ENCODE measurements at places on chromosomes 3 and 15. TPM values are rescaled to one million over a fixed set of nuclear protein-coding genes. Genes with fewer than 3 reads are reported as not detected.

GRCh38 chr3:107897471-107898061 is 193.3 kb downstream of the CD47 start:
- DNase-seq = no peak

- no peak for DNase-seq
Measured at GRCh38 chr3:24631481-24631880, 136.8 kb upstream of the THRB start.

- DNase-seq = no peak
Measured at GRCh38 chr3:133124511-133124910, 86.3 kb downstream of the TMEM108 start.

- DNase-seq = no peak
Measured at GRCh38 chr3:172209333-172210321, 170.2 kb downstream of the FNDC3B start.

DNA sequence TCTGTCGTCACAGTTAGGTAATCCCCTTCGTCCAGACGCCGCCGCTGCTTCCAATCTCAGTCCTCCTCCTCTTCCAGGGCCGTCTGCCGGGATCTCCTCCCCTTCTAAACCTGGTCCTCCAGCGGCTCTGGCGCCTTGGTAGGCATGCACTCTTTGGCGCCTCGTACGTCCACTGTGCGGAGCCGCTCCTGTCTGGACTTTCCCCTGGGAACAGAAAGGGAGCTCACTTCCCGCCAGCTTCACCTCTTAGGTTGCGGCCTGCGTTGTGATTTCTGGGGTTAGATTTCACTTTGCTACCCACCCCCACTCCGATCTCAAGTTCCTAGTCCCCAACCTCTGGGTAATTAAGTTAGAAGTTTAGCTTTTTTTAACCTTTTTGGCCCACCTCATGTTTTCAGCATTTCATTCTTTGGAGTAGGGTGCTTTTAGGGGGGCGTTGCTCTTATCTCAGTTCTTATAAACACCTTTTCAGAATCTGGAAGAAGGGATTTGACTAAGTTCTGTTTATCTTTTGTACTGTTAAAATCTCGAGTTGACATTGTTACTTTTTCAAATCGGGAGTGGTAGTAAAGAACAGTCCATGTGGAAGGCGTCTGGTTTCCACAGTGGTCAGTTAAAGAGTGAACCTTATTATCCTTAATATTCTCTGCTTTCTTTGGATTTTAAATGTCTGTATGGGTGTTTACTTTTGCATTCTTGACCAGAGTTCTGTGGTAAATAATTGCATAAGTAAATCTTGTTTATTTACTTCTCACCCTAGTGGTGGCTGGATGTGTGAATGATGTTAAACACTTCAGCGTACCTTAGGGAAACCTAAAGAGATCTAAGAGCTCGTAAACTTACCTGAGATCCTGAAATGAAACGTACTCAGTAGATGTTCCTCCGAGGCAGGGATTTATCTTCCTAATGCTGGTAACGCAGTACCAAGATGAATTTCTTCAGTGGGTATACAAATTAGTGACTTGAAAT is 611 bp downstream of the CTDSPL2 start:
- no peak for DNase-seq

DNA sequence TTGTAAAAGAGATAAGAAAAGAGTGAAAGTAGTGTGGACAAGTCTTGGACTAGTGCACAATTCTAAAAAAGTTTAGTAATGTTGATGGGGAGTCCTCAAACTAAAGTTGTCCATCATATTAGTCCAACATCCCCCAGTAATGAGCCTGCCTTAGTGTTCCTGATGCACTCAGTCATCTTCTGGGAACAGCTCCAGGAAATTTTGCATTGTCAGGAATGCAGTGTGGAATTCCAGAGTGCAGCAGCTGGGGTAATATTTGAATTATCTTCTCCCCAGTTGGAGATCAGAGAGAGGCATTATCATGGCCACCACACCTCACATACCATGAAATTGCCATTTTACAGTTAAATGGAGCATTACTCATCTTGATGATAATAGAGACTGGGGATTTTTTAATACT is 528.8 kb upstream of the NAALADL2 start:
- no peak for DNase-seq

GRCh38 chr3:177646749-177647148 is 449.5 kb upstream of the TBL1XR1 start:
- DNase-seq = no peak

DNA sequence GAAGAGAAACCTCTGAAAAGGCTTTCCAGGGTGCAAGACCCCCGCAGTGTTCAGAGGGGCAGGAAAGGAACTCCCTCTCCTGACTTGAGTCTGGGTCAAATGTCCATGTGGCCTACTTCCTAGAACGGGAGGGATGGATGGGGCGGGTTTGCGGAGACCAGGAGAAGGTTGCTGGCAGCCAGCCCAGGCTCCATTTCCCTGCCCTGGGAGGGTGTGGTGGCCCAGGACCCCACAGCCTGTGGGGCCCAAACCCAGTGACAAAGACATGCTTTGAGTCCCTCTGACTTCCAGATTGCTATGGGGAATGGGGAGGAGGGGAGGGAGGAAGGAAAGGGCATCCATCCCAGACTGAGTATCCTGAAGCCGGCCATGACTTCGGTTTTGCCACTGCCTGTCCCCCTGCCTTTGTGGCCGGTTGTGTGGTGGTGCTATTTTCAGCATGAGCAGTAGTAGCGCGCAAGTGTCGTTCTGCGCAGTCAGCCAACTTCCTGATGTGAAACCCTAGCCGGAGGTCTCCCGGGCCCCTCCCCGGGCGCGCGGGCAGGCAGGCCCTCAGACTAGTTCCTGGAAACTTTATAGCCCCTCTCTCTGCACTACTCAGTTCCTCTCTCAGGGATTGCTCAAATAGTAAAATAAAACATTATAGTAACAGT is 24.4 kb downstream of the MAGEF1 start:
- peak; percentile 24 for DNase-seq

GALNT15 gene
- 830 TPM for total RNA-seq

MME gene
- total RNA-seq = 47.7 TPM

Measured in tibial nerve (tissue), 4 donors.